ENCODE measurements at places on chromosomes 2 and 18. TPM values are rescaled to one million over a fixed set of nuclear protein-coding genes. Genes with fewer than 3 reads are reported as not detected.

- DNase-seq = no peak
Measured at GRCh38 chr2:88651646-88652045, 24.4 kb upstream of the EIF2AK3 start.

NEU4 gene
- 0.56 TPM for total RNA-seq

GRCh38 chr2:190723397-190724090 lies 74.7 kb downstream of the NAB1 start:
- DNase-seq = no peak

ADCY3 gene
- total RNA-seq = 9.9 TPM

DNA sequence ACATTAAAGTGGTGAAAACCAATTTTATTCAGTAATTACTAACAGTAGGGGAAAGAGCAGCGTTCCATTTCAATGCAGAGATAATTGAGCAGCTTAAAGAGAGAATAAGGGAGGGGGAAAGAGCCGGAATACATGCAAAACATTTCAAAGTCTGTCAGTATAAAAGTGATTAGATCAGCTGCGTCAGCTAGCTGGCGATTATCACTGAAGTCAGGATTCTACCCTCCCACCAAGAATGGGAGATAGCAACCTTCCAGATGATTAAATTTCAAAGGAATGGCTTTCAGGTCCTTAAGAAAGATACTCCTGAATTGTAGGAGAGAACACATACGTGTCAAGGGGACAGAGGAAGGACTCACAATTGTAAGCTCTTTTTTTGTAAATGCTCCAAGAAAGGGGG lies 2.7 kb upstream of the ZC3H6 start:
- DNase-seq = no peak

GRCh38 chr2:211598238-211598637 lies 940.4 kb downstream of the ERBB4 start:
- no peak for DNase-seq

SLC14A1 gene
- total RNA-seq = not detected

DNA sequence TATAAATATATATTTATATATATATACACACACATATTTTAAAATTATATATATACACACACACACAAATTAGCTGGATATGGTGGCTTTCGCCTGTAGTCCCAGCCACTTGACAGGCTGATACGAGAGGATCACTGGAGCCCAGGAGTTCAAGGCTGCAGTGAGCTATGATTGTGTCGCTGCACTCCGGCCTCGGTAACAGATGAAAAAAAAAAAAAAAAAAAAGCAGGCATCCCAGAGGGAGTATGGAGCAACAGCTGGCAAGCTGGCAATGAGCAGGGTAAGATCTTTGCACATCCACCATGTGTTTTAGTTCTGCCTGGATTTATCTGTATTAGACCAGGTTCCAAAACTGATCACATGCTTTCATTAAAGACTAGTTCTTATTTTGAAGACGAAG lies 170.1 kb downstream of the MAP2 start:
- no peak for DNase-seq

MEP1B gene
- 0.04 TPM for total RNA-seq

DNA sequence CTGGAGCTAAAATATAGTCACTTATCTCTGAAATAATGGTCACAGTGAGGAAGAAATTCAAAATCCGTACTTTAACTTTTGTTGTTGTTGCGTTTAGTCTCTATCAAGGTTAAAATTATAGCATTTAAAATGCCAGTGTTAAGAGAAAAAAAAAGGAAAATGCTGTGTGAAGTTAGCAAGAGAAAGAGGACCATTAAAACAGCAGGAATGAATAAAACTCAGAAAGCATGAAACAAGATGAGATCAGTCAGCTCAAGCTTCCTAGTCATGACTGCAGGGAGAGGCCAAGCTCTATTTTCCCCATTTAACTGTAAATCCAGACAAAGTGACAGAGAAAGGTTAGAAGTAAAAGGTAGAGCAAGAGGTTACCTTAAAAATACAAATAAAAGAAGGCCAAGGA lies 281.7 kb upstream of the ATP5MC3 start:
- DNase-seq = no peak

DNA sequence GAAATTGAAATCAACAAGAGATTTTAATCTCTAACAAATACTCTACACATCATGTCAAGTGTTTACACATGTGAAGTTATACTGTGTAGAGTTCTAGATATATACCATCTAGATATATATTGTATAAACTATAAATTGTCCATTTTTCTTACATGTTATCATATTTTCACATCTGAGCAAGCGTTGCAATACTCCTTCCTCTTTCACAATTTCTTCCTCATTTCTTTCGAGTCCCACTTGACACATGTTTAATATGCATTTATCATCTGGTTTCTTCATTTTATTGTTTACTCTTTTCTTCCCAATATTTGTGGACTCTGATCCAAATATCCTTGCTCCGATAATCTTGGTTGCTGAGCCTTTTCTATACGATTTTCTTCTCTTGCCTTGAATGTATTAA lies 50.2 kb downstream of the UNC80 start:
- no peak for DNase-seq

FBXO36 gene
- total RNA-seq = 5.7 TPM

DNA sequence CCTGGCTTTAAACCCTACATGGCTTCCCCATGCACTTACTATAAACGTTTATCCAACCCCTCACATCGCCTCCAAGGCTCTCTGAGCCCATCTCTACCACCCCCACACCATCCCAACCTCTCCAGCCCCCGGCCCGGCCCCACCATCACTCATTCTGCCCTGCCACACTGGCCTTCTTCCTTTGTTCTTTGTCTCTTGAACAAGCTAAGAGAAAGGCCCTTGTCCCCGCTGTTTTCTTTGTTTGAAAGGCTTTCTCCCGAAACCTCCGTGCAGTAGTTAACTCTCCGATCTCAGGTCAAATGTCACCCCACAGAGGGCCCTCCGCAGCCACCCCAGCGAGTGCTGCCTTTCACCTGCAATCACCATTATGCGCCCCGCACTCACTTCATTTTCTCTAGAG lies 100.4 kb downstream of the AFF3 start:
- DNase-seq = no peak

UPP2 gene
- total RNA-seq = not detected

PIGN gene
- 20.8 TPM for total RNA-seq

DNA sequence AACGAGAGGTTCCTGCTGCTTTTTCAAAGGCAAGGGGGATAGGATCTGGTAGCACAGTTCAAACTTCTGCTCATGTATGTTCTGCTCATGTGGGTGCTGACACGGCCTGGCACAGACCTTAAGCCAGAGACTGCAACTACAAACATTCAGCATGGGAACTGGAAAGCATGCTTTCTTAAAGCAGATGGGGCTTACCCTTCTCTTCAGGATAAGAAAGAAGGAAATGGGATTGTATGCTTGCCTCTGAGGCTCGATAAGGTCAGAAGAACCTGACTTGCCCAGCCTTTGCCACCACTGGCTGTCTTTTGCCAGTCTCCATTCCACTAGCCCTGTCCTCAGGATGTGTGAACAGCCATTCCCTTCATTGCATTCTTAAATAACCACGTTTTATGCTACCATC lies 10.7 kb downstream of the DOCK10 start:
- no peak for DNase-seq

DNA sequence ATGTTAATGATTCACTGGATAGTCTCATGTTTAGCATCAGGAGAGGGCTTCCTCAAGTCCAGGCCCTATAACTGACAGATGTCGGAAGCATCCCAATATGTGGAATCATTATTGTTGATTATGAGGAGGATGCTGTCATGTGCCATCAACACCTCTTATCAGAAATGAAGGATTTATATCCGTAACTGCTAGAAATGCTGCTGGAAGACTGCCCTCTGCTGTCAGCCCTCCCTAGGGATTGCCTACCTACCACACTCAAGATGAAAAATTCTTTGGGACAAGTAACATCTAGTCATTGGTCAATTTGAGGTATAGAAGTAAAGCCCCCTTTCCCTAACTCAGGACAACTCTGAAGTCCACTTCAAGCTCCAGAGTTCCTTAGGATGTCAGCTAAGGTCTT lies 1166.5 kb upstream of the NXPH2 start:
- no peak for DNase-seq

SERPINB10 gene
- not detected for total RNA-seq

GRCh38 chr2:34734662-34735061 lies 1135.6 kb upstream of the FAM98A start:
- no peak for DNase-seq

CACNB4 gene
- total RNA-seq = 0.25 TPM

RAB31 gene
- 7.8 TPM for total RNA-seq

GRCh38 chr2:102551329-102552096 lies 67.8 kb upstream of the SLC9A2 start:
- DNase-seq = no peak

GRCh38 chr2:67050622-67051021 lies 346.5 kb upstream of the ETAA1 start:
- DNase-seq = no peak

- no peak for DNase-seq
Measured at GRCh38 chr2:27912512-27912911, 22.0 kb downstream of the BABAM2 start.

DNA sequence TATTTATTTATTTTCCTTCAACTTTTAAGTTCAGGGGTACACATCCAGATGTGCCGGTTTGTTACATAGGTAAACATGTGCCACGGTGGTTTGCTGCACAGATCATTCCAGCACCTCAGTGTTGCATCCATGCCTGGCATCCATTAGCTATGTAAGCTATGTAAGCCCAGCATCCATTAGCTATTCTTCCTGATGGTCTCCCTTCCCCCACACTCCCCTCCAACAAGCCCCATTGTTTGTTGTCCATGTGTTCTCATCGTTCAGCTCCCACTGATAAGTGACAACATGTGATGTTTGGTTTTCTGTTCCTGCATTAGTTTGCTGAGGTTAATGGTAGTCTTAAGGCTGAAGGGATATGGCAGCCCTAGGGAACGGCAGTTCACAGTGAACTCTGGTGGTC lies 203.4 kb downstream of the CTNNA2 start:
- no peak for DNase-seq

- DNase-seq = no peak
Measured at GRCh38 chr2:74617122-74617521, 31.0 kb downstream of the M1AP start.

DNA sequence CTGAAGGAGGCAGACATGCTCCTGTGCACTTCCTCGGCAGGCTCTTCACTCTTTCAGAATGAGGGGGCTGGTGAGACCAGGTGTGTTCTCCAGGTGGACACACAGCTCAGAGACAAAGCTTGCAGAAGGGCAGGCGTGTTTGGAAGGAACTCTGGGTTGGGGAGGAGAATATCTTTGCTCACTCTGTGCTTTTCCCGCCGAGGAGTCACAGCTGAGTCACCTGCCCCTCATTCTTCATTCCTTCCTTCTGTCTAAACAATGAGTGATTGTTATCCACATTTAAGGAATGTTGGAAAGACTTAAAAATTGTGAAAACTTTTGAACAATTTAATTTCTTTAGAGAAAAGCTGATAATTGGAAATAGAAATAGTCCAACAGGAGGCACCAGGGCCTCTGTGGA lies 126.3 kb upstream of the TPO start:
- no peak for DNase-seq

DNA sequence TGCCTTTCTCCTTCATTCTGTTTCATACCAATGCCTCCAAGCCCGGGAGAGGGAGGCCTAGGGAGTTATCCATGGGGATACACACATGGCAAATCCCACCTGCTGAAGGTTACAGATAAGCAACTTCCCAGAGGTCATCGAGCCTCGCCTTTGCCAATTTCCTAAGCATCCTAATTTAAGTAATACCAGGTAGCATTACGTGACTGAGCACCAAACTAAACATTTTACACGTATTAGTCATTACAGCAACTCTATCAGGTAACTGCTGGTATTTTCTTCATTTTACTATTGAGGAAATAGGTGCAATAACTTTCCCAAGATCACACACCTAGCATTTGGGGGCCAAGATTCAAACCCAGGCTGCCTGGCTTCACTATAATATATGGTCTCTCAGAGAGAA lies 30.1 kb upstream of the BZW1 start:
- DNase-seq = no peak

DNA sequence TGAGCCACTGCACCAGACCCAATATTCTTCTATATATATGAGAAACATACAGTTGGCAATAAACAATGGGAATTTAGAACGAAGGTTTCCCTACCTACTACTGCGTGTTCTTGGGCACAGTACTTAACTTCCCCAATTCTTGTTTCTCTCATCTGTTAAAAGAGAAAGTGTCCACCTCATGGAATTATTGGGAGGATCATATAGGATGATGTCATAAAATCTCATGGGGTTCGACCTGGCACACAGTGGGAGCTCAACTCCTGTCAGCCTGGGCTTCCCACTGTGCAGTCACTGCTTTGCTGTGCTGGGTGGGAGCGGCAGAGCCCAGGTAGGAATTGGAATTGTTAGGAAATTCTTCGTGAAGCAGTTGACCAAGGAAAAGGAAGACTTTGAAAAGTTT lies 203.3 kb downstream of the SH3BP4 start:
- no peak for DNase-seq

EGR4 gene
- total RNA-seq = 0.06 TPM

DNA sequence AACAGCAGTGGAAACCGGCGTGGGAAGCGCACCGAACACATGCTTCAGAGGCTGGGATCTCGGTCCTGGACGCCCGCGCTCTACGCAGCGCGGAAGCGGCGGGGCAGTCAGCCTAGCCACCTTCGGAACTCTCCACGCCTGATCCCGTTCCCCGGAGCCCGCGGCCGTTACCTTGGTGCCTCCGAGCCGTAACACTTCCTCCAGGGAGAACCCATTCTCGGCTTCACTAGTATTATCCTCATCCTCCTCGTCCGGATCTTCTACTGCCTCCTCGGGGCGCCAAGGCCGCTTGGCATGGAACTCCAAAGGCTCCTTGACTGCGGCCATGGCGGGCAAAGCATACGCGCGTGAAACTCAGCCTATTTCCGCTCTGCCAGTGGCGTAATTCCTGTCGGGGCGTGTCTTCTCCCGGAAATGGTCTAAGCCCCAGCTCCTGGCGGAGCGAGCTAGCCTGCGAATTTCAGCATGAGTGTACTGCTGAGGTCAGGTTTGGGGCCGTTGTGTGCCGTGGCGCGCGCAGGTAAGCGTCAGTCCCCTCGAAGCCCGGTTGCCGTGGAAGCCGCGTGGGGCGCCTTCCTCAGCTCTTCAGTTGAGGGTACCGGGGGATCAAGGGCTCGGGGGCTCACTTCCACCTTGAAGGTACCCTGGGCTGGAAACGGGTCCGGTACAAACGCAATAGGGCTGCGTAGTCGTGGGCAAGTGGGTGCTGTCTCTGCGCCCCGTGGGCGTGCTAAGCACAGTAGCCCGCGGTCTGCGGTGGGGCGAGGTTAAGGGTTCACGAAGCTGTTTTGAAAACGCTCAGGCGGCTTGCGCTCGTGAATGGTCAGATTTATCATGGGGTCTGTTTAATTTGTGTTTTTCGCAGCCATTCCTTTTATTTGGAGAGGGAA lies at the start of the genes CEBPZ and NDUFAF7:
CEBPZ (minus strand) TSS at position 356 of the 890 bp plus-strand sequence; CDS start at position 327, 29 bp downstream.
NDUFAF7 (plus strand) TSS at position 418 of the 890 bp plus-strand sequence; CDS start at position 466, 48 bp downstream.
- peak; percentile 94 for DNase-seq

All from cardiac muscle cell (in vitro differentiated cells and primary cell).